CD8-positive, alpha-beta memory T cell (primary cell): ENCODE measurements at places on chromosomes 2 and 18. TPM values are rescaled to one million over a fixed set of nuclear protein-coding genes. Genes with fewer than 3 reads are reported as not detected.

The APOB gene
- total RNA-seq = not detected

DNA sequence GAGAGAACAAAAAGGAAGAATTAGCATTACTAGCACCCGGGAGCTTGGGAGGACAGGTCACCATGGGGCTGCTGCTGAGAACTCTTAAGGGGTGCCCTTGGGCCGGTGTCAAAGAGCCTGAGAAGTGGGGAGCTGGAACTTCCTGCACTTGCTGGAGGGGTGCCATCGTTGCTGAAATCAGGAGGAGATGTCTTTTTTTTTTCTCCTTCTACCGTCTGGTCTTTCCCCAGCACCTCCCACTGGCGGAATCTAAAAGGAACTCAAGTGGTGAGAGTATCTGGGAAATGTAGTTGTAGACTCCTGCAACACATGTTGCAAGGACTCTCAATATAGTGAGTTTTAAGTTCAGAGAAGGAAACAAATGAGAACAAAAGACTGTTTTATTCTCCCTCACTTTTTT lies 6.1 kb upstream of the AMMECR1L start:
- DNase-seq = no peak

GRCh38 chr2:1486670-1487069 lies 73.4 kb downstream of the TPO start:
- no peak for DNase-seq

DNA sequence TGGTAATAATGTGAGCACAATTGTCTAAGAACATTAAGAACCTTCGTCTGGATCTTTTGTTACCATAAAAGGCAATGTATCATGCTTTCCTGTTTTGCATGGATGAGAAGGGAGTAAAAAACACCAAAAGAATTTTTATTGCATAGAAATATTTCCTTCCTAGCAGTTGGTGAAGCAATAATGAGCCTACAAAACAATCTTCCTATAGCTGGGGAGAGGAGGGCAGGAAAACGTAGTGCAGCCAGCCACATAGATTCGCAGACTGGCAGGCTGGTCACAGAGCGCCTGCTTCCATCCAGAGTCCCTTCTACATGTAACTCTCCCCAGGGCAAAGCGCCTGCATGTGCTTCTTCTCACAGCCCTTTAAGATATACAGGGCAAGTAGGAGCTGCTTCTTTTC lies 190.4 kb downstream of the BABAM2 start:
- no peak for DNase-seq

GRCh38 chr18:59779979-59780378 lies 82.8 kb upstream of the CCBE1 start:
- DNase-seq = no peak

DNA sequence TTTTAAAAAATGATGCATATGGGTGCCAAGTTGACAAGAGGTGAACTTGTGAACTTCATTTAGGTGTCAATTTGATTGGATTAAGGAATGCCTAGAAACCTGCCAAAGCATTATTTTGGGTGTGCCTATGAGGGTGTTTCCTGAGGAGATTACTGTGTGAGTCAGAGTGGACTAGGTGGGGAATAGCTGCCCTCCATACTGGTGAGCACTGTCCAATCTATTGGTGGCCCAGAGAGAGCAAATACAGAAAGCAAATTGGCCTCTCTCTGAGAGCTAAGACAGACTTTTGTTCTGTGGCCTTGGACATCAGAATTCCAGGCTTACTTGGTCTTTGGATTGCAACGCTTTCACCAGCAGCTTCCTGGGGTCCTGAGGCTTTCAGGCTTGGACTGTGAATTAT lies 388.0 kb downstream of the SUCLG1 start:
- DNase-seq = no peak

- no peak for DNase-seq
These were observed 46.3 kb downstream of the DYSF start for GRCh38 chr2:71499691-71500090.

The AP1S3 gene
- total RNA-seq = 16.9 TPM

The CDH19 gene
- not detected for total RNA-seq

DNA sequence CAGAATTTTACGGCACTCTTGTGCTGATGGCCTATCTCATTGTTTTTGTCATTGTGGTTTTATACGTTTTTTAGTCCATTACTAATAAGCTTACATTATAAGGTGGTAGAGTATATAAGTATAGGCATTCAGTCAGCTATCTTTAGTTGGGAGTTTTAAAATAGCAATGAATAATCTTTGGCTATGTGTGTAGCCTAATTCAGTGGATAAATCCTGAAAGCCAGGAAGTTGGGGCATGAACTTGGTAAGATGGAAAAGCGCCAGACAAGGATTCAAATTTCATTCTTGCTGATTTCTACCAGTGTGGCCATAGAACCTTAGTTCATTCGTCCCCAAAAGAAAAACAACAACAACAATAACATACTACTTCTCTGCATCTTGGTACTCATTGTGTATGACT lies 31.2 kb downstream of the EPC2 start:
- no peak for DNase-seq

The TMEM247 gene
- not detected for total RNA-seq

DNA sequence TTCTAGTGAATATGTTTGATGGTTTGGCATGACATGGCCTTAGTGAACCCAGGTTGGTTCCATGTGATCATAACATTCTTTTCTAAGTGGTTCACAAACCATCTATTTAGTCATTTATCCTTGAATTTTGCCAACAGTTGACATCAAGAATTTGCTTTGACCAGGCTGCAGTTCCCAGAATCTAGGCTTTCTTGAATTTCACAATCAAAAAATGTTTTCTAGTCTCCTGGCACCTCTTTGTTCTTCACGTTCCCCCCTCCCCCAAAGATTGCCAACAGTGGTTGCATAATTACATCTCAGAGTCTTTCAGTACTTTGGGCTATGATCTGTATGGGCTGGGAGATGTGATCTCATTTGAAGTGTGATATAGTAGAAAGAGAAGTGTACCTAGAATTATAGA lies 124.0 kb downstream of the GATA6 start:
- no peak for DNase-seq

The TNFAIP6 gene
- total RNA-seq = not detected

DNA sequence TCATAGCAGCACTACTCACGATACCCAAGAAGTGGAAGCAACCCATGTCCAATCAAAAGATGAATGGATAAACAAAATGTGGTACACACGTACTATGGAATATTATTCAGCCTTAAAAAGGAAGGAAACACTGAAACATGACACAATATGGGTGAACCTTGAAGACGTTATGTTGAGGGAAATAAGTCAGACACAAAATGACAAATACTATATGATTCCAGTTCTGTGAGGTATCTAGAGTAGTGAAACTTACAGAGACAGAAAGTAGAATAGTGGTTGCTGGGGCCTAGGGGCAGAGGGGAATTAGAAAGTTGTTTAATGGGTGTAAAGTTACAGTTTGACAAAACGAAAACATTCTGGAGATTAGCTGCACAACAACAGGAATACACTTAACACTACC lies 24.7 kb downstream of the TLK1 start:
- DNase-seq = no peak

The PTPRN gene
- total RNA-seq = 0.11 TPM

The NABP1 gene
- total RNA-seq = 44.9 TPM

GRCh38 chr2:190270298-190270697 lies 49.3 kb downstream of the HIBCH start:
- DNase-seq = no peak

DNA sequence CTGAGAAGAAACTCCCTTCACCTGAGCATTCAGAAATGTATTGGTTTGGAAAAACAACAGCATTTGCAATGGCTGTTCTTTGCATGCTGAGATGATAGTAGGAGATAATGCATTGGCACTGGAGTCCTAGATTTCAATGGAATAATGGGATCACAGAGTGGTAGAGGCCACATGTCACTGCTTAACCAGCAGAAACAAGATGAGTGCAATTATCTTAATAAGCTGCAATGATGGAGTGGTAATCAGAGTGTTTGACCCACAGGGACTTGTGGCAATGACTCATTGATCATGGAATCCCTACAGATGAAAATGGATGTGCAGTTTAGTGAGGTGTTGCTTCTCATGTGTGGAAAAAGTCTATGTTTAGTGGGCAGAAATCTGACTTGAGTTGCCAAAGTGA lies 218.8 kb upstream of the ZEB2 start:
- no peak for DNase-seq

- DNase-seq = no peak
These were observed 4.5 kb downstream of the TWIST2 start for GRCh38 chr2:238852206-238852869.

DNA sequence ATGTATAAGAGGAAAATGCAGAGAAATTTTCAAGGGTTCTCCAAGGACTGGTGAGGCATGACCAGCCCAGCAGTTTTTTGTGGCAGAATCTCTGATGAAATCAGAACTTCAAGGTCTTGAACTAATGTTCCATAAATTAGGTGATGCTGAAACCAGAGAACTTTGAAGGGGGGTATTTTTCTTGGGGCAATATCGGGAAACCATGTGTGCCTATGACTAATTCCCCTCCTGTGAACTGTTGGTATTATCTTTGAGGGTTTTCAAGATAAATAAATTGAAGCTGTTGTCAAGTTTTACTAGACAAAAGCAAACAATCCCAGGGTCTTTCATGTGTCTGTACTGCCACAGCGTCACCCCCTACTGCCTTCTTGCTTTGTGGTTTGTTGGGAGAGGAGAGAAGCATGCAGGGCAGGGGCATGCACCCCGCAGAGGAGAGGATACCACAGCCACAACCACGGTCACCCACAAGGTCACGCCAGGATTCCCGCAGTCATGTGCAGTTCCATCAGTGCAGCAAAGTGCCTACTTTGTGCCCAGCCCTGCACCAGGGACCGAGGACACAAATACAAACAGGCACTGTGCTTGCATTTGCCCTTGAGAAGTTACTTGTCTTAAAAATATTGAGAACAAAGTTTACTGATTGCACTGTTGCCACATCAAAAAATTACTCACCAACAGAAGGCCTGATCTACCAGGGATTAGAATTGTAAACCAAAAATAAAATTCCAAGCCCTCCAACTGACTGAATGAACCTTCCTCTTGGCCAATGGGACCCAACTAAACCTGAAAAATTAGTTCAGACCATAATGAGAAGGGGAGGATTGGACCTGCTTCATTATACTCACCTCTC lies 413.3 kb upstream of the TRIB2 start:
- no peak for DNase-seq

DNA sequence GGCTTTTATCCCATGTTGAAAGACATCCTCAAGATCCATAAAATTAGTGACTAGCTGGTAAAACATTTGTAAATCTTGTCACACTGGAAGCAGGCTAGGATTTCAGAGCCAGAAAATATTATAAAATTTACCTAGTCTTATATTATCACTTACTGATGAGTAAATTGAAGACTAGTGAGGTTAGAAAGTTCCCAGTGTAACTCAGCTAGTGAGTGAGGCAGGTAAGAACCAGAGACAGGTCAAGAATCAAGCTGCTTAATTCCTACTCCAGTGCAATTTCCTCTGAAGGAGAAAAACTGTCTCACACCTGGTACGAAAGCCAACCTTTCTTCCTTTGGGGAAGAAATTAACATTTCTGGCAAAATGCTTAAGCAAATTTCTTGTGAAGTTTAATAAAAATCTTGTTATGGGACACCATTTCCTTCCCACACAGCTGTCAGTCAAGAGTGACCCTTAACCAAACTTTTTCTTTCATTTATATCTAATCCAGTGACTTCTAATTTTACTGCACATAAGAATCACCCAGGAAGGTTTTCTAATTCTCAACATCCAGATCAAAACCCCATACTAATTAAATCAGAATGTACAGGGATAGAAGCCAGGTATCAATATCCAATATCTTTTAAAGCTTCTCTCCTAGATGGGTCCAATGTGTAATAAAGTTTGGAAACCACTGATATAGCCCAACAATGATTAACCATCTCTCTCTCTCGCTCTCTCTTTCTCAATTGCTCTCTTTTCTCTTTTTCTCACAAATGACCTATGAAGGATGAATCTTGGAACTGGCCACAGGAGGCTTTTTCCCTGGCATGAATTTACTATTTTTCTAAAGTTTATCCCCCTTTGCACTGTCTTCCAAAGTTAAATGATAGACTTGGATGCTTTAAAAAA lies 264.3 kb upstream of the SLC39A10 start:
- no peak for DNase-seq
